ENCODE measurements at places on chromosomes 1 and 21.
A peak's percentile ranks its signal among the peaks of the same experiment; 100 is the strongest.

DNA sequence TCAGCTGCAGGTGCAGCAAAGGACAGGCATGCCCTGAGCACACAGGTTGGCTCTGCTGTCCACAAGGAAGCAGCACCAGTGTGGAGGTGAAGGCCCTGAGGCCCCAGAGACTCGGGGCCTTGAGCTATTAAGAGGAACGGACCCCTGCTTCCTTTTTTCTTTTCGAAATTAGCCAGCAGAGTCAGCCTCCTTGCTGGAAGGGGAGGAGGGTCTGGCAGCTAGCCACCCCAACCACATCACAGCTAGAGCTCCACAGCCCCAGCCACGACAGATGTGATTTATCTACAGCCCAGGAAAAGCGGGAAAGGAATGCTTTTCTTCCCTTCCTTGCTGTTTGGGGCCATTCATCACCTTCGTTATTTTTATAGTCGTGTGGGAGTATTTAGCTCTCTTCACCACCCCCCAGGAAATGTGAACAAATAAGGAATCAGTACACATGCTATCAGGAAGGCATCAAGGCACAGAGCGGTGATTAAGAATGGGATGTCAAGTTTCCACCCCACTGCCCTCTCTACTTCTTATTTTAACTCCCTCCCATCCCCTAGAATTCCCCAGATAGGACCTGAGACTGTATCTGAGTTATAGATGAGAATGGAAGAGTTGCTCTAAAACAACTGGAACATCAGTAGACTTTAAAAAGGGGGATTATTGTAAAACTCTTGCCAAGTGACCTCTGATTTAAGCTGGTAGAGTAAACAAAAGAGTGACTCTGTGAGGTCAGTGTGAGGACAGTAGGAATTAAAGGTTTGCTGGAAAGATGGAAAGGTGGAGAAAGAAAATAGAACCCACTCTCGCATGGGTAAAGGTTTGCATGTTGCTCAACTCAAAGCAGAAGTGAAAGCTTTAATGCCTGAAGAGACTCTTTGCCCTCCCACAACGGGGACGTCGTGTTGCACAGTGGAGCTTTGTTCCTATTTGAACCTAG, 224.7 kb upstream of the GJB5 start:
- DNase-seq, result no peak

- no peak for DNase-seq
Measured at GRCh38 chr1:53616511-53616910, 122.5 kb downstream of the GLIS1 start.

DNA sequence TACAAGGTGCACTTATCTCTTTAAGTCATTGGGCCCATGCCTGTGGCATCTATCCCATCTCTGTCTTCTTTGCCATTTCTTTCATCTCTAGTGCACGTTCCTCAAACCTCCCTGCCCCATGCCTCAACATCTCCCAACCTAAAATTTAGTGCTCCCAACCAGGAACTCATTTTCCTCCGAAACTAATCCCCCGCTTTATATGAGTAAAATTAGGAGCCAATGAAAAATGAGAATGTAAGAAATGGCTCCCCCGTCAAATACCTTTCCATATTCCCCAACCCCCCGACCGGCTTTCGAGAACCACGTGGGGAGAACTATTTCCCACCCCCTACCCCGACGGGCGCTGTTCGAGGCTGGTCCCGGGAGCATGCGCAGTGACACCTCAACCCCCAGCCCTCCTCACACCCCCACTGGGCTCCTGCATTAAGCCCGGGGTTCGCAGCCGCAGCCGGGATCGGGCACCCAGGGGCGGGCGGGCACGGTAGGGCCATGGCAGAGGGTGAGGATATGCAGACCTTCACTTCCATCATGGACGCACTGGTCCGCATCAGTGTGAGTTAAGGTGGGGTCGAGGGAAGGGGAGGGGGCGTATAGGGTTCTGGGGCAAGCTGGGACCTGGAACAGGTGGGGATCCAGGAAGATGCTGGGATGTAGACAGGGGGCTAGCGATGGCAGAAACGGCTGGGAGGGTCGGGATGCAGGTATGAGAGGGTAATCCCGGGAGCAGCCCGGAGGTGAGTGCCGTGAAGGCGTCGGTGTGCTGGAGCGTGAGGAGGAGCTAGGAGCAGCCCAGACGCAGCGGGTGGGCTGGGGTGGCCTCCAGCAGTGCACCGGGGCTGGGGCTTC, at the start of gene TRIM46:
TRIM46 (plus strand) TSS at position 372 of the 846 bp plus-strand sequence; CDS start at position 490, 118 bp downstream.
- no peak for DNase-seq

DNA sequence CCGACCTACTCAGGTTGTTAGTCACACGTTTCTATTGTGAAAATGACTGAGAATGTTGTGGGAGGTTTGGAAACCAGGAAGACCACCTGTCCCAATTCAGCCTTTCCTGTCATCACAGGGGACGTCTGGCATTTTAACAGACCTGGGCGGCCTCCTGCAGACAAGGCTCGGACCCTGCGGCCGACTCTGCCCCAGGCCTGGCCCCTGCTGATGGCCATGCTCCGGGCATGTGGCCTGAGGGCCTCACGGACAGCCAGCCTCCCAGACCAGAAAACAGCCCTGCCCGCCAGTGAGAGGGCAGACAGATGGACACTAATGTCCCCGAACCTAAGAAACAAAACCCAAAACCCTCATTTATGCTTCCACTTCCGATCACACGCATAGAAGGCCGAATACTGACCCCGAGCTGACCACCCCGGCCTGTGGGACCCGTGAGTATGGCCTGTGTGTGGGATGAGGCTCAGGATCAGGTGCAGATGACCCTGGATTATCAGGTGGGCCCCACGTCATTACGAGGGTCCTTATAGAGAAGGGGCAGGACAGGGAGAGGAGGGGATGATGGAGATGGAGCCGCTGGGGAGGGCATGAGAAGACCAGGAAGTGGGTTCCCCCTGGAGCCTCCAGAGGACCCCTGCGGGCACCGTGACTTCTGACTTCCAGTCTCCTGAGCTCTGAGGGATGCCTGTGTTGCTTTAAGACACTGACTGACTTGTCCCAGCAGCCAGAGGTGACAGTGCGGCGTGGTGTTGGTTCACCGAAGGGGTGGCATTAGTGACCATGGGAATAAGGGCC, 9.6 kb downstream of the COL18A1 start:
- no peak for DNase-seq

DNA sequence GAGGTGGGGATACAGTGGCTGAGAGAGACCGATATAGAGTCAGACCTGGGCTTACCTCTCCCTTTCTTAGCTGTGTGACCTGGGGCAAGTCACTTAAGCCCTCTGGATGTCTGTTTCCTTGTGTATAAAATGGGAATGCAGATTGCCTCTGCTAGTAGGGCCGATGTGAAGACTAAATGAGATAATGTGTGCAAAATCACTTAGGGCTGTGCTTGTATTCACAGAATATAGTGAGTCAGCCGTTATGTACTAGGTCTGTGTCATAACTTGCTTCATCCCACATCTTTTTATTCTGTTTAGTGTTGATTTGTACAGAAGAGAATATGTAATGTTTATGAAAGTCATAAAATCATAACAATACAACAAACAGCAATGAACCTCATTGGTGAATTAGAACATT, 56.0 kb downstream of the PTPRU start:
- no peak for DNase-seq

GRCh38 chr1:46749404-46749803, 30.5 kb upstream of the EFCAB14 start:
- no peak for DNase-seq

DNA sequence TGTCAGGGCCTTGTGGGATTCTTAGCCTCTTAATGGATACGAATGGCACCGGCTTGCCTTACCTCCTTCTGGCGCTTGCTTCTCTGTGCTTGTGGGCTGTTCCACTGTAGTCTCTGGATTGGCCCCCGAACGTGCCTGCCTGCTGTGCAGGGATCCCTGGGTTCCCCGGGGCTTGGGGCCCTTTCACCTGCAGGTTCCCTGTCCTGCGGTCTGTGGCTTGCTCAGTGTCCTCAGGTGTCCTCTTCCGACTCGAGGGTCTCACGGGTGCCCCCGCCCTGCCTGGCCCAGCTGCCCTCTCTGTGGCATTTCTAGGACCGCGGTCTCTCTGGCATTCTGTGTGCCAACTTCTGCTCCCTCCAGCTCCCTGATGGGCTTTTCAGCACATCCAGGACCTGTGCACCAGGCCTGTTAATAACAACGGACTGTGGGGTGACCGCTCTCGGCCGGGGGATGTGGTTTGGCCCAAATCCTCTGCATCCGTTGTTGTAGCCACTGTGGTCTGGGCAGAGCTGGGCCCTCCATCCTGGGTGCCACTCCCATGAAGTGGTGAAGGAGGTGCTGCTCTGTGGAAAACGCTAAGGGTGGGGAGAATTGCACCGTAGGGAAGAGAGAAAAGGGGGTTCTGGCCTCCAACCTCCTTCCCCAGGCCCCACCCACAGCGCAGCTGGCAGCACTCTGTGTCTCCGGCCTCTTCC, 12.4 kb downstream of the COL18A1 start:
- DNase-seq, result no peak

DNA sequence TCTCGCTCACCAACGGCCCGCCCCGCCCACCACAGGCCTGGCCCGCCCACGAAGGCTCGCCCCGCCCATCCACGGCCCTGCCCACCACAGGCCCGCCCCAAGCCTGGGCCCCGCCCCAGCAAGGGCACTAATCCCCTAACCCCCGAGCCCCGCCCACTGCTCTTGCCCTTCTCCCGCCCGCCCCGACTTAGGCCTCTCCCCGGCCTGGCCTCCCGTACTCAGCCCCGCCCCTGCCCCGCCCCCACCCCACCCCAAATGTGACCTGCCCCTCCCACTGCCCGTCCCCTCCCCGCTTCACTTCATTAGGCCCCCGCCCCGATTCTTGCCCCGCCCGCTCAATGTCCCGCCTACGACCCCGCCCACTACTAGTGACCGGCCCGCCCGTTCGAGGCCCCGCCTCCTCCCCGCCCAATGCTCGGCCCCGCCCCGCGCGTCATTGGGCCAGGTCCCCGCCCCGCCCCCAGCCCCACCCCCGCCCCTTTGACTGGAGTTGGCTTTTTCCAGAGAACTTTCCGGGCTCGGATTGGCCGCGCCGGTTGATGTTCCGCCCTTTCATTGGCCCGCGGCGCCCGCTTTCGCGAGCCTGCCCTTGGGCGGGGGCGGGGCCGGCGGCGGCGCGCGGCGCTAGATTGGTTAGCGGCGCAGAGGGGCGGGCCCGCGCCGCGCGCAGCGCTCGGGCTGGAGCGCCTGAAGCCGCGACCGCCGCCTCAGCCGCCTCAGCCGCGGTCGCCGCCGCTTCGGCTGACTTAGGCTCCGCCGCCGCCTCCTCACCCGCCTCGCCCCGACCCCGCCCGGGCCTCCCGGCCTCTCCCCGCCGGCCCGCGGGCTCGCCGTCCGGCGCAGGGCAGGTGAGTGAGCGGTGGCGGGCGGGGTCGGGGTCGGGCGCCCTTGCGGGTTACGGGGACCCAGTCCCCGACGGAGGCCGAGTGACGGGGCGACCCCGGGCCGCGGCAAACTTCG, at the start of gene PCBP3:
PCBP3 (plus strand) TSS at position 705 of the 960 bp plus-strand sequence. CDS start 206,361 bp downstream, outside the sequence.
- DNase-seq, result peak; percentile 43

GRCh38 chr1:69436151-69436550, 131.6 kb upstream of the LRRC7 start:
- DNase-seq, result no peak

- DNase-seq, result no peak
Measured at GRCh38 chr1:13498553-13498952, 15.2 kb downstream of the LRRC38 start.

GRCh38 chr1:62247391-62248168, 52.9 kb downstream of the L1TD1 start:
- no peak for DNase-seq

DNA sequence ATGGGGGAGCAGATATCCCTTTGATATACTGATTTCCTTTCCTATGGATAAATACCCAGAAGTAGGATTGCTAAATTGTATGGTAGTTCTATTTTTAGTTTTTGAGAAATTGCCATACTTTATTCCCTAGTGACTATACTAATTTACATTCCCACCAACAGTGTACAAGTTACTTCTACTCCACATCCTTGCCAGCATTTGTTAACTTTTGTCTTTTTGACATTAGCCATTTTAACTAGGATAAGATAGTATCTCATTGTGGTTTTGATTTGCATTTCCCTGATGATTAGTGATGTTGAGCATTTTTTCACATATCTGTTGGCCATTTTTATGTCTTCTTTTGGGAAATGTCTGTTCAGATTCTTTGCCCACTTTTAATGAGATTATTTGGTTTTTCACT, 620.6 kb upstream of the CAMK1G start:
- no peak for DNase-seq

DNA sequence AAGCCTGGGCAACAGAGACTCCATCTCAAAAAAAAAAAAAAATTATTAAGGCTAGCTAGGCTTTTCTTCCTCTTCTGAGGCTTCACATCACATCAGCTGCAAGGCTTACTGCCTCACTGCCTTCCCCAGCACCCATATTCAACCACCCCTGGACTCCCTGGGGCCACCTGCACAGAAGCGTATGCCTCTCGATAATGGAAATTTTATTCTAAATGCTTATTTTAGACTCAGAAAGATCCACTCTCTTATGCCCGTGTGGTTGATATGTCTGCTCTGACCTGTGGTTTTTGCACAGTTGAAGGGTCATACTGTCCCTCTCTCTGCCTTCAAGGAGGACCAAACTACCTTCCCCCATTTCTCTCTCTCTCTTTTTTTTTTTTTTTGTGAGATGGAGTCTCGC, 1.5 kb upstream of the FCRLA start:
- DNase-seq, result no peak

- DNase-seq, result no peak
Measured at GRCh38 chr1:153035211-153035610, 4.2 kb downstream of the SPRR1B start.

DNA sequence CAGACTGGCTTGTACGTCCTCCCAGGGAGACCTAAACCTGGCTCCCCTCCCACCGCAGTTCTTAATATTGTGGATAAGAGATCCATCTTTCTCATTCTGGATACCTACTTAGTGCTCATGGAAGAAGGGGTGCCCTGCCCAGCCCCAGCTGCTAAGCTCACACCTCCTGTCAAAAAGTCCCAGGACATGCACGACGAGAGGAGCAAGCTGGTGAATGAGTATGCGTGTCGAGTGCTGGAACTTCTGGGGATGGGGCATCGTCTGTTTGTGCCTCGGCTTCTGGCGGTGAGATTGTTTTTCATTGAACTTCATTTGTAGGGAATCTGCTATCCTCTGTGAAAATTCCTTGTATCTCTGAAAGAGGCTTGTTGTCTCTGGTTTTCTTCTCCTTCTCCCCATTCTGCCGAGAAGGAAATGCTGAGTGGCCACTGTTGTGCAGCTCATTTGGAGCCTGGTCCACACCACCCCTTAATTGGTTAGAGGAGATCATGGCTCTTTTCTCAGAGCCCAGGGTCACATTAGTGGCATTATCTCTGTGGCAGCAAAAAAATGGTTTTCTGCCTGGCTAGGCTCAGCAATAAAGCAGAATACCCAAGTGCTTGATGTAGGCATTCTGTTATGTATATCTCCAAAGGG, 199.4 kb upstream of the CACYBP start:
- DNase-seq, result no peak

- DNase-seq, result no peak
Measured at GRCh38 chr1:183185941-183186490, at the start of gene LAMC2. TSS of gene LAMC2 (plus strand) at chr1:183186264. CDS start at chr1:183186353, 89 bp downstream.
